ENCODE measurements at places on chromosomes 7 and 10.

DNA sequence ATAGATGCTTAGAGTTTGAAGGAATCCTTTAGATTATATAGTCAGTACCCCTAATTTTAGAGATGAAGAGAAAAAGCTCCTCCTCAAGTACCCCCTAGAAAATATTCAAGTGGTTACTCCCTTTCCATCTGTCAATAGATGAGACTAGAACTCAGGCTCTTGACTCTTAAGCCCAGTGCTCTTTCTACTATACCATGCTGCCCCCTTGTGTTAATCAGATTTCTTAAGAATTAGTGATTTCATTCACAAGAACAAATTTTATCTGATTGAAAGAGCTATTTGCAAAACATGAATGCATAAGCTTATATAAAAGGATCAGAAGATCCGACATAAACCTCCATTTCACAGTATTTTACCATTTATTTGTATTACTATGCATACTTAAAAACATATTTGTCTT is 179.3 kb downstream of the TFEC start:
- DNase-seq = peak; percentile 53

DNA sequence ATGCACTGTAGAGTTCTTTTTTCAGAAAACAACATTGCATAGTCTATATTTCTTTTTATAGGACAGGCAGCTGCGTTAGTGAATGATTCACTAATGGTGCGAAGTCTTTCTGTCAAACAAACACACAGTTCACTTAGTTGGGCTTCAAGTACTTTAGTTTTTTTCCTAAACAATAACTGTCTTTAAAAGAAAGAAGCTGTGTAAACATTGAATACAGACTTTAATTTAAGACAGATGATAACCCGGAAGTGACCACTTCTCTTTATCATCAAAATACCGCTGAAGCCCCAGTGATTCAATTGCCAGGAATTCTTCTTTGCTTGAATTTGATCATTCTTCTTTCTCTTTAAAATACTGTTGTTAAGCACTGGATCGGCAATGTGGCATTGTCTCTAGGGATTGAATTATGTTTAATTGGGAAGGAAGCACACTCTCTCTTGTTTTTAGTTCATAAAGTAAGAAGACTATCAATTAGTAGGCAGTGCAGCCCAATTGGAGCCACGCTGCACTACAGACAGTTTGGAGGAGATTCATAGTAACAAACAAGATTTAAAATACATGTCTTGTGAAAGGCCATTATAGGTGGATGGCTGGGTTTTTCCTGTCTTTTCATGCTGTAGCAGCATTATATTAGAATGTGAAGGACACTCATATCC is 30.4 kb downstream of the CNTNAP2 start:
- DNase-seq = peak; percentile 87

GRCh38 chr10:13911821-13912520 is 325.2 kb downstream of the PRPF18 start:
- no peak for DNase-seq

GRCh38 chr7:12062062-12062461 is 149.0 kb upstream of the TMEM106B start:
- no peak for DNase-seq

- DNase-seq = no peak
Observed at GRCh38 chr10:105354010-105354409, 712.9 kb downstream of the SORCS3 start.

- no peak for DNase-seq
Observed at GRCh38 chr10:74150204-74150989, at the start of gene AP3M1. TSS of gene AP3M1 (minus strand) at chr10:74150828. CDS start at chr10:74138379, 12,449 bp downstream.

- DNase-seq = no peak
Observed at GRCh38 chr7:11648980-11649379, 183.0 kb downstream of the THSD7A start.

DNA sequence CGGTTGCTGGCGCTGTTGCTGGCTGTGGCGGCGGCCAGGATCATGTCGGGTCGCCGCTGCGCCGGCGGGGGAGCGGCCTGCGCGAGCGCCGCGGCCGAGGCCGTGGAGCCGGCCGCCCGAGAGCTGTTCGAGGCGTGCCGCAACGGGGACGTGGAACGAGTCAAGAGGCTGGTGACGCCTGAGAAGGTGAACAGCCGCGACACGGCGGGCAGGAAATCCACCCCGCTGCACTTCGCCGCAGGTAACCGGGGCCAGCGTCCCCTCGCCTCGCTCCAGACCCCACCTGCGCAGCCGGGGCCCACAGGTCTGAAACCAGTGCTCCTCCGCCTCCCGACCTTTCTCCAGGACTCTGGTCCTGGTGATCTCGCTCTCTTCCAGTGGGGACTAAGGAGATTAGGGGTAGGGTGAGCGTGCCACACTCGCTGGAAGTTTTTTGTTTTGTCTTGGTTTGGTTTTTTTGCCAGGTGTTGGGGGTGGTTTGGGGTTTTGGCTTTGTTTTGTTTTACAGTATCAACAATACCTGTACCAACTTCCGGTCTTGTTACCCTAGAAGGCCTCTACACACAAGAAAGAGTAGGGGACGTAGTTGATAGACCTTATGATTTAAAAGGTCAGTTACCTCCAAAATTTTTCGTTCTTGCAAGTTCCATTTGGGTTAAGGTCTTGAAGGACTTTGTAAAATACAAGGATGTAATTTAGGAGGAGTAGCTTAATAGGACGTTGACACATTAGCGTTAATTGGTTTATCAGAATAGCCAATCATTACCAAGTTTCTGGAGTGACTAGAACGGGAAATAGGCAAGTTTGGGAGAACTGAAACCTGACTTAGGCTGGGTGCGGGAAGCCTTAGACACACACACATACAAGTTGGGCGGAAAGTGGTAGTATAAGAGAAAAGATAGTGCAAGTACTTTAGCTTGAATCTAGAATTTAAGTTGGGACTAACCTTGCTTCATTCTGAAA is 704 bp downstream of the TNKS2 start:
- DNase-seq = peak; percentile 64

DNA sequence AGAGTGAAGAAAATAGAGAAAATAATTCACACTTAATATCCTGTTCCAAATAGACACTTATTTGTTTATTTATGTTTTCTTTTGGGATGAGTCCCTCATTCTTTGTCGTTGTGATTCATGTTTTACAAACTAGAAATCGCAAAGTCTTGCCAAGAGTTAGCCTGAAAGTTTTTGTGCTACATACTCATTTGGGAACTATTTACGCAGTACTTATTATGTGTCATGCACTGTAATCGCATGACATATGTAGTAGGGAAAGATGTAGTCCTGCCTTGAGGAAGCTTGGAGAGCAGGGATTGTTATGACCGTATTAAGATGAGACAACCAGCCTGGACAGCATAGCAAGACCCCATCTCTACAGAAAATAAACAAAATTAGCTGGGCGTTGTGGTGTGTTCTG is 189.3 kb downstream of the ABCA13 start:
- DNase-seq = peak; percentile 20

GRCh38 chr7:83532219-83532618 is 116.7 kb downstream of the SEMA3E start:
- DNase-seq = no peak

GRCh38 chr10:59968705-59969104 is 62.3 kb upstream of the CCDC6 start:
- no peak for DNase-seq

DNA sequence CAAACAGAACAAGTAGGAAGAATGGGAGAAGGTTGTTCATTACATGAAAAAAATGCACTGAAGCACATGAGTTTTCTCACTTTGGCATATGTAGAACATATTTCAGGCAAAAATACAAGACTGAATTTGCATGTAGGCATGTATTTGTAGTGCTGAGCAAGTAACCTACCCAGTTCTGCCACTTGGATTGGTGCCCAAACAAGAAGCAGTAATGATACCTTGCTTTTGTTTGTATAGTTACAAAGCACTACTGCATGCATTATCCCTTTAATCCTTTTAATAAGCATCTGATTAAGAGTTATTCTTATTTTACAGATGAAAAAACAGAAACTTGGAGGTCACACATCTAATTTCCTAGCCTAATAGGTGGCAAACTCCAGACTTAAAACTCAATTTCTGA is 23.1 kb upstream of the CTTNBP2 start:
- DNase-seq = no peak

Measured in EH (cell line).